ENCODE measurements at places on chromosomes 13 and 19.

DNA sequence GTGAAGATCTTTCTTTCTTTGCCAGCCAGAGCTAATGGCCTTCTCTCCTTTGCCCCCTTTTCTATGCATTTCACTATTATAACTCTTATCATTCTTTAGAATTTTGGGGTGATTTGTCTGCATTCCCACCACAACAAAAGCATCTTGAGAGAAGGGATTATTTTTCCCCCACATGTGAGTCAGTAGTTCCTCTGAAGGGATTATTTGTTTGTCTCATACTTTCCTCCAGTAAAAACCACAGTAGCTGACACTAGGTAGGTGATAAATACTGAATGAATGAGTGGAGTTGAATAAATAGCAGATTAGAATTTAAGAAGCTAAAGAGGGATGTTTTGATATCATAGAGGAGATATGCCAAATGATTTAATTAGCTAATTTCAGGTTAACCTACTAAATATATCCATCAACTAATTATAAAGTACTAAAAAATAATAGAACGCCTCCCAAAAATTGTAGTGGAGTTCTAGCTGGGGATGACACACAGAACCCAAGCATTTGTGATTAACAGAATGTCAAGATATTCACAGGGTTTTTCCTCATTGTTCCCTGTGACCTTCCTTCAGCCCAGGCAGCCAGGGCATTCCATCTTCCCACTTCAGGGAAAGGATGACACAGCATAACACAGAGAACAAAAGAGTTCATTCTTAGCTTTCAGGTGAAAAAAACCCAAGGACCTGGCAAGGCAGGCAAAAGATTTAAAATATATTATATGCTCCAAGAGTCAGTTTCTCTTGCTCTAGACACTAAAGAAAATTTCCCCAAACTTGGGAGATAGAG, 3.5 kb upstream of the TBC1D4 start:
- DNase-seq: no peak

DNA sequence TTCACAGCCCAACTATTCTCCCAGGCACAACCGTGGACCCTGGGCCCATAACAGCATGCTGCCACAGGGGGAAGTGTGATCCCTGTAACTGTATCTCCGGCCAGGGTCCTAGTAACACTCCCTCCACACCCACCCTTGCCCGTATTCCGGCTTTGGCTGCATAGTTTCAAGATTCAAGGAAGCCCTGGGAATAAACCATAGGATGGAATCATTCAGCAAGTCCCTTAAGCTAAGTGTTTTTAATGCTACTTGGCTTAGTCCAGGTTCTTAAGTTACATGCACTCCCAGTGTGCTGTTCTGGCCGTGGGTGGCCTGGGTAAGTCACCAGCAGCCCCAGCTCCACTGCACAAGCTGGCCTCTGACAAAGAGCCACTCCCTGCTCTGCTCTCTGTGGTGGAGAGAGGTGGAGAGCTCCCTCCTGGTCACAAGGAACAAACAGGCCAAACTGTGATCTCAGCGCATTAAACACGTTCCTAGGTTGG, 532.4 kb upstream of the SGCG start:
- no peak for DNase-seq

DNA sequence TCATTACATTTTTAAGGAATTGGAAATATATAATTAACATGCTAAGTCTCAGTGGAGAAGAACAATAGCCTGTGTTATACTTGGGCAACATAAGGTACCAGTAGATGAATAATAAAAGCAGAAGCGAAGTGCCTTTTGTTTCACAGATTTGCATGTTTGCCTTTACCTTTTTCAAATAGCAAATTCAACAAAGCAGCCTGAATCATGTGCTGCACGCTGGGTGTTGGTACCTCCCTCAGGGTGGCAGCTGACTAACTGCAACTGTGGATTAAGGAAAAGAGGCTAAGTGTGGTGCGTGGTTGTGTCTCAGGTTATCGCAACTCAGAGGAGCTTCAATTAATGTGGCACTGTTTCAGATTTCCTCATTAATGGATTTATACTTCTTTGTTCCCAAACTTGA, 189.0 kb downstream of the LMO7 start:
- no peak for DNase-seq

GRCh38 chr19:18385675-18386542, at the start of gene GDF15:
GDF15 (plus strand) TSS chr19:18386158; CDS start chr19:18386190, 32 bp downstream.
- no peak for DNase-seq

GRCh38 chr19:54123682-54124081, 8.1 kb downstream of the PRPF31 start:
- DNase-seq: no peak

- DNase-seq: no peak
Measured at GRCh38 chr13:112346173-112346898, 29.8 kb upstream of the SPACA7 start.

DNA sequence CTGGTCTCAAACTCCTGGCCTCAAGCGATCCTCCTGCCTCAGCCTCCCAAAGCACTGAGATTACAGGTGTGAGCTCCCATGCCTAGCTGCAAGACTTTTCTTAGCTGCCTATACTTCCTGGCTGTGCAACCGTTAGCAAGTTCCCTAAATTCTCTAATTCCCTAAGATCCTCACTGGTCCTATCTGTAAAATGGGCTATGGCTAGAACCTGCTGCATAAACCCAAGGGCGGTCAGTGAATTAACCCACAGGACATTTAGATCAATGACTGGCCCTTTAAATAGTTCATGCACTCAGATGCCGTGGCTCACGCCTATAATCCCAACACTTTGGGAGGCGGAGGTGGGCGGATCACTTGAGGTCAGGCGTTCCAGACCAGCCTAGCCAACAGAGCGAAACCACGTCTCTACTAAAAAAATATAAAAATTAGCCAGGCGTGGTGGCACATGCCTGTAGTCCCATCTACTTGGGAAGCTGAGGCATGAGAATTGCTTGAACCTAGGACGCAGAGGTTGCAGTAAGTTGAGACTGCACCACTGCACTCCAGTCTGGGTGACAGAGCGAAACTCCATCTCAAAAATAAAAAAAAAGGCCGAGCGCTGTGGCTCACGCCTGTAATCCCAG, 4.1 kb upstream of the C19orf53 start:
- no peak for DNase-seq

DNA sequence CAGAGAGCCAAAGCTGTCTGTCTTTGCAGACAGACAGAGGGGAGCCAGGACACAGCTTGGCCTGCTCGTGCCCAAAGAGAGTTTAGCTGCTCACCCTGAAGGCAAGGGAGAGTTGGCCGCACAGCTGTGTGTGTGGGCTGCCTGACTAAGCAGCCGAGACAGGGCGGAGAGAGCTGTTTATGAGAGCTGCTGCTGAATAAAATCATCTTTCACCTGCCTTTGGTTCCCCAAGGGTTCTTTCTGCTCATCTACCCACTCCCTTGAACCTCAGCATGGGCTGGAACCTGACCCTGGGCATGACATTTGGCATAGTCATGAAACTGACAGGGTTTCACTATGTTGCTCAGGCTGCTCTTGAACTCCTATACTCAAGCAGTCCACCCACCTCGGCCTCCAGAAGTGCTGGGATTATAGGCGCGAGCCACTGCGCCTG, 98.2 kb downstream of the RBM26 start:
- DNase-seq: no peak

- no peak for DNase-seq
Measured at GRCh38 chr13:26377038-26377437, 123.1 kb downstream of the CDK8 start.

GRCh38 chr19:41876847-41877832, at the start of gene CD79A:
CD79A (plus strand) TSS chr19:41877279; CDS start chr19:41877305, 26 bp downstream.
- peak; percentile 46 for DNase-seq

DNA sequence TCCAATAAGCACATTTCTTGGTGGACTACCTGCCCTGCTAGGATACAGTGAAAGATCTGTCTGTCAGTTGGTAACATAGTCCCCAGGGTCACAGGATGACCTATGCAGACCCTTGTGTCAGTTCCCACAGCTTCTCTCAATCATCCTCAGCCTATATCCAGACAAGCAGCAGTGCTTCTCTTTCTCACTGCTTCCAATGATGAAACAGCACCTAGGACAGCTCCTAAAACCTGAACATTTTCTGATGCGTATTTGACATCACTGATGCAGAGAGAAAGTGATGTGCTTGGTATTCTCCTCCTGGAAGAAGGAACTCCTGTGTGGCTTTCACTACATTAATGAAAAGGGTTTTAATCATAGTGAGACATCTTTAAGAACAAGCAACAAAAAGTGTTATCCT, 43.7 kb downstream of the ZNF557 start:
- no peak for DNase-seq

DNA sequence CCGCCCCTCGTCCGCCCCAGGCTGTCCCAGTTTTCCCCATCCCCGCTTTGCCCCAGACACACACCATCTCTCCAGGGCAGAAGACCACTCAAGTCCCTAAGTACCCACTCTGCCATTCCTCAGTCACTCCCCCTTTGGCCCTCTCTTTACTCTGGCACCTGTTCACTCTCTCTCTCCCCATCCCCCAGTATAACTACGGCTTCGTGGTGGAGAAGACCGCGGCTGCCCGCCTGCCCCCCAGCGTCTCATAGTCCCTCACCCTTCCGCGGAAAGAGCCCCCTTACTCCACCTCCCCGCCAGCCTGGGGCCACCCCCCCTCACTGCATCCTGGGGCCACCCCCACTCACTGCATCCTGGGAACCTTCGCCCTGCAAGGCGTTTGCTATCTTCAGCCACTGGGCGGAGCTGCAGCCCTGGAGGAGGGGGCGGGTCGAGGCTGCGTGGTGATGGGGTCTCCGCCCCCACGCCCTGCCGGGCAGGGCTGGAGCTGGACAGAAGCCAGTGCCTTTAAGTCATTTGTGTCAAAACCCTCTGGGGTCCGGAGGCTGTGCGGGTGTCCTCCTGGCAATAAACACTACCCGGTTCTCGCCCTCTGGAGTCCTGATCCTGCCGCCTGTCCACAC, 5.0 kb downstream of the MVB12A start:
- no peak for DNase-seq

GRCh38 chr13:47908197-47908902, 92.7 kb downstream of the SUCLA2 start:
- no peak for DNase-seq

DNA sequence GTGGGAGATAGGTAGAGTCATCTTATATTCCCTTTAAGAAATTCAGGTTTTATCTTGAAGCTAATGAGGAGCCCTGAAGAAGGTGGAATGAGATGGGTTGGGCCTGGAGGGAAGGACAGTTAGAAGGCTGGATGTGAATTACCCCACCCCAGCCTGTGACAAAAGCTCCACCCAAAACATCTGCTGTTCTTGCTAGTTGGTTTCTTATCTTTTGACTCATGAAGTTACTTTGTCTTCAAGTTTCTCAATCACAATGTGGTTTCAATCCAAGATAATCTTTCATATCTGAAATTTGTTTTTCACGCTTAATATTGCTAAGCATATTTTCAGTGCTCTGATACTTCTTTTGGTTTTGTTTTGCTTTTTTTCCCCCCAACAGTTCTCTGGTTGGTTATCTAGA, 38.3 kb upstream of the HMGB1 start:
- no peak for DNase-seq

- DNase-seq: no peak
Measured at GRCh38 chr19:42052241-42052863, 17.7 kb downstream of the GRIK5 start.

GRCh38 chr13:76043874-76044273, 407.7 kb downstream of the LMO7 start:
- no peak for DNase-seq

DNA sequence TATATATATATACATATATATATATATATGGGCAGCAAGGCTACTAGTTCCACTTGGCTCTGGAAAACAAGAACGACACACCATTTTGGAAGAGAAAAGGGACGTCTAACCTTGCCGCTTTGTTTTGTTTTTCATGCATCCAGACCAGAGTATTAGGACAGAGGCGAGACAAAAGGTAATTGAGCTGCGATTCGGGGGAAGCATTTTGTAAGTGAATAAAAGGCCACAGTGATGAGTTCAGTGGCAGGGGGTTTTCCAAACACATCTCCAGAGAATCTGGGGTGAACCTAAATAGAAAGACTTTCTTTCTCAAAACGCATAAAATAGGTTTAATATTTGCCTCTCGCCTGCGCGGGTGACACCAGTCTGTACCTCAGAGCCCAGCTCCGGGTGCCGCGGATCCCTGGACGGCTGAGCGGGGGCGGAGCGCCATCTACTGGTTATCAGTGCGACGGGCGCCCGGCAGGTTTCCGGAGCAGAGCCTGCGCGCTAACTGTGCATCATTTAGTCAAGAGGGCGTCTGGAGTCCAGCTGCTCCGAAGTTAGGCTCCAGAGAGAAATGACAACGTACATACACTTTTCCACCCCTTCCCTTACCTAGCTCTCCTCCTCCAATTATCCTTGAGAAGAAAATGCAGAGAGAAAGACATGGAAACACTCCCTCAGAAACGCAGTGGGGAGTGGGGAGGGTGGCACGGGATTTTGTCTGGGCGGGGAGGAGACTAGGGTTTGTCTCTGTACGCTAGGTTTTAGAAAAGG, 262.3 kb downstream of the TBC1D4 start:
- peak; percentile 64 for DNase-seq

DNA sequence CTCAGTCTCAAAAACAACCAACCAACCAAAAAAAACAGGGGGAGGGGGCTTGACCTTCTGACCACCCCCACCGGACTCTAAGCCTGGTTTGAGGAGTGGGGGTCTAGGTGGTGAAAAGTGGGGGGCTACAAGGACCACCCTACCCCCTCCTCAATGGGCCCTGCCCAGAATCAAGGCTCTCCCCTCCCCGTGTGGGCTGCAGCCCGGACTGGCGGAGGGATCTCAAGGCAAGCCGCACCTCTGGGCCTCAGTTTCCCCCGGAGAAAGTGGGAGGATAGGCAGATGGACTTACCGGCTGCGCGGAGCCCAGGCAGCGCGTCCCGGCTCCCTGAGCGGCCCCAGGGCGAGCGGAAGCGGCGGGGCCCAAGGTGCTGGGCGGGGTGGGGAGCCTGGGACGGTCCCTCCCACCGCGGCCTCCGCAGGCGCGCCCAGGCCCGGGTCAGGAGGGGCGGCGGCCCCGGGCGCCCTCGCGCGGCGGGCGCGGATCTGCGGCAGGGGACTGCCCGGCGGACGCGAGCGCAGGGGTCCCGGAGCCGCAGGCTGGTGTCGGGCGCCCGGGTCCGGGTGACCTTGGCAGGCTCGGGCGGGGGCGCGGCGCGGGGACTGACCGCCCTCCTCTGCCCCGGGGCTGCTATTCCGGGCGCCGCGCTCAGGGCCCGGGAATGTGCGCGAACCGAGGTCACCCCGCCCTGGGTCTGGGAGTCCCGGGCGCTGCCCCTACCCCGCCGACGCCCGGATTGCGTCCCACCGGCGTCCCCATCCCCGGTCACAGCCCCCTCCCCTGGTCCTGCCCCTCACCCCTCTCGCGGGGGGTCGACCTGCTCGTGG, at the start of gene ADAMTSL5:
TSS of gene ADAMTSL5 (minus strand) at position 349 of the 828 bp plus-strand sequence. CDS start 2,076 bp downstream, outside the sequence.
- DNase-seq: no peak

GRCh38 chr19:5074407-5074806, 105.5 kb downstream of the KDM4B start:
- peak; percentile 42 for DNase-seq

GRCh38 chr13:99963816-99964339, 7.7 kb downstream of the ZIC5 start:
- DNase-seq: no peak

GRCh38 chr19:42191855-42192254, 25.6 kb downstream of the DEDD2 start:
- DNase-seq: no peak

Data from KG1 (cell line).